ENCODE measurements at places on chromosomes 11 and 22.

DNA sequence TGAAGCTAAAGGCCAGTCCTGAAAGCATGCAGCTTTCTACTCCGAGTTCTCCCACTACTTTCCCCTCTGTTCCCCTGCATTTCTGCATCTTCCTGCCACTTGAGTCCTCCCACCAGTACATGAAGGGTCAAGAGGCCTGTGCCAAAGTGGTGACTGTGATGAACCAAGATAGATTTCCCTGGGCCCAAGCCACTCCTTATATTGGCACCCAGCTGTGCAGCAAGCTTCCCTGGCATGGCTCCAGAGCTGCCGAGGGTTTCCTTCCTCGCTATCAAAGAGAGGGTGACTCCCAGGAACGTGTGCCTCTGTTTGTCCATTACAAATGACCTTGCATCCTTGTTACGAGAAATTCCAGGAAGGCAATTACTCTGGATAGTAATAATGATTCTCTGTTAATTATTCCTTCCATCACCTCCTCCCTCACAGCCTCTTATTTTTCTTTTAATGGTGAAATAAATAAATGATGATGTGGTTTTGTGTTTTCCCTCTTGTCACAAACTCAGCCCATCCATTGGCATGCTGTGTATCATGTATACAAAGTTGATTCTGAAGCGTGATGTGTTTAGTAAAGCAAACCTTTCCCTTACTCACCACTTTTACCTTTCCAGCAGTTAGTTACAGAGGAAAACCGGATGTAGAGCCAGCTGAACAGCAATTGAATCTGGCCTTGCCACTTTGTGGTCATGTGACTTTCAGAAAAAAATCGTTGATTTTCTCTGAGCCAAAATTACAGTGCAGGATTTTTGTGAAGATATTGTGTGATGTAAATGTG lies 8.3 kb downstream of the SRSF8 start:
- DNase-seq: no peak

GRCh38 chr11:6360183-6360582 lies 30.1 kb upstream of the SMPD1 start:
- no peak for DNase-seq

GRCh38 chr22:32619614-32620426 lies 145.2 kb downstream of the FBXO7 start:
- DNase-seq: no peak

DNA sequence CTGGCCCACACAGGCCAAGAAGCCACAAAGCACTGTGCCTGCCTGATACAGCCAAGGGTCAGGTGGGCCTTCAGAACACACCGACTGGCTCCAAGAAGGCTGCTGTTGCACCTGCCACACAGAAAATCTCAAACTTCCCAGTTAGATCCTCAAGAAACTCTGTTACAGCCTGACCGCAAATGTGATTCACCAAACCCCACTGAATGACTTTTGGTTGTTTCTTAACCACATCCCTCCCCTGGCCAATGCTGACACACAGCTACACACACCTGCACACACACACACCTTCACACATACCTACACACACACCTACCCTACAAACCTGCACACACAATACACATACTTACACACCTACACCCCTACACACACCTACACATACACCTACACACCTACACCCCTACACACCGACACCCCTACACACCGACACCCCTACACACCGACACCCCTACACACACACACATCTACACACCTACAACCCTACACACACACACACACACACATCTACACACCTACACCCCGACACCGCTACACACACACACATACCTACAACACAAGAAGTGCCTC lies 31.5 kb downstream of the CDKN1C start:
- no peak for DNase-seq

DNA sequence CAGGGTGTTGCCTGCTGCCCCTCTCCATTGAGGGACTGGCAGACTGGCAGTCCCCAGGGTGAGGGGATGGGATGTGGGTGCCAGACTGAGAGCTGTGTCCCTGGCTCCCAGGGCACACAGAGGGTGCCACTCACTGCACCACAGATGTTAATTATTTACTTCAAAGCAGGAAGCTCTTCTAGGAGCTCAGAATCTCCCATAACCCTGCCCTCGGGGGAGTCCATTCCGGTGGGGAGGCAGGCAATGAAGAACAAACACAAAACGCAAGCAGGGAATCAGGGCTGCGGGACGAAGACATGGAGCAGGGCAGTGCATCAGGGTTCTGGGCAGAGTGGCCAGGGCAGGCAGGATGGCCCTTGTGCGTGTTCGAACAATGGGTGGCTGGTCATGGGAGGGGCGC lies 24.4 kb upstream of the FLRT1 start:
- no peak for DNase-seq

DNA sequence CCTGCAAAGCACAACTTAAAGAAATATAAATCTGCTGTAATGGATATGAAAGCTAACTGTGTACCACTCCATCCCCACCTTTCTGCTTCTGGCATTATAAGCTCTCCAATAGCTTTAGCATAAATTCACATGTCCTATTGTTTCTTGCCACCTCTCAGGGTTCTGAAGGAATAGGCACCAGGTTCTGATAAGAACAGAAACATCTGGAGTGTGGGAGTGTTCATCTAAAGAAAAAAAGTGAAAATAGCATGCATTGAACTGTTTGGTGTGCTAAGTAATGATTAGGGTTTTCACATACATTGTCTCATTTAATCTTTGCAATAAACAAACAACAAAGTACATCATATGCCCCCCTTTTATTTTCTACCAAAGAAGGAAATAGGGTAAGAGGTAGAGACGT lies 72.3 kb downstream of the FAM76B start:
- no peak for DNase-seq

DNA sequence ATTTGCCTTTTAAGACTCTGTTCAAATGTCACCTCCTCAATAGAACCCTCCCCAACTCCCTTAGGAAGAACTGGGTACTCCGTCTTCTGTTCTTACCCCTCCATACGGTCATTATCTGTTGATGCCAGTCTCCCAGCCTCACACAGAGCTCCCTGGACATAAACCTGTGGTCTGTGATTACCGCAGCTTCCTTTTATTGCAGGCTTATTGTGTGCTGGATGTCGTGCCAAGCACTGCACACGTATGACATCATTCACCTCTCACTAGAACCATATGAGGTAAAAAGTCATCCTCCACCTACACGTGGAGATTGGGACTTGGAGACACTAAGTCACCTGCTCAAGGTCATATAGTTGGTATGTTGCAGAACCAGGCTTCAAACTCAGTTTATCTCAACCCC lies 15.3 kb downstream of the PTPN5 start:
- DNase-seq: no peak

DNA sequence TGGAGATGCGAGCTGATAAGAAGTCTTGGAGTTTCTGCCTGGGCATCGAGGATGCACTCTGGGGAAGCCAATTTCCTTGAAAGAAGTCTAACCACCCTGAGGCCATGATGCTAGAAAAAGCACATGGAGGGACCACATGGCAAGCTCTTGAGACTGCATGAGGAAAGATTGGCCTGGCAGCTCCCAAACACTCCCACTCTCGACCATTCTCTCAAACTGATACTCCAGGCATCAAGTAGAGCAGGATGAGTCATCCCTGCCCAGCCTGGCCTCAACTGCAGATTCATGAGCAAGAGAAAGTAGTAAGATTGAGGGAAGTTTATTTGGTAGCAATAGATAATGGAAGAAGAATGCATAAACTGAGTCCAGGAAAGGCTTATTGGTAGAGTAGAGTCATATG lies 194.3 kb downstream of the KIF18A start:
- no peak for DNase-seq

GRCh38 chr11:75014129-75014528 lies 25.4 kb downstream of the NEU3 start:
- DNase-seq: no peak

DNA sequence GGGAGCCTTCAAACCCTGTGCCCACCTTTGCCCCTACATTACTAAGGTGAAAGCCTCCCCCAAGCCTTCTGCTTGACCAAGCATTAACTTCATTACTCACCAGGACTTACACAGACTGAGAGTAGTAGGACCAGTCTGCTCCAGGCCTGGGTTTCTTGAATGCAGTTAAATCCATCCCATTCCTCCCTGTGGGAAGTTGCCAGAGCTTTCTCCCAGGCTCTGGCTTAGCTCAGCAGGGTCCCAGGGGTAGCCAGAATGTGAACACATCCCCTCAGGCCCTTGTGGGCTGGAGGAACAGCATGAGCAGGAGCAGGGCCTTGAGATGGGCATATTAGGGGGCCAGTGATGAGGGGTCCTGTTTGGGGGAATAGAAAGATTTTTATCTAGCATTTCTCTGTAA lies 59.9 kb downstream of the RRM1 start:
- no peak for DNase-seq

- DNase-seq: no peak
Observed at GRCh38 chr11:71931245-71931602, 2.4 kb downstream of the RNF121 start.

DNA sequence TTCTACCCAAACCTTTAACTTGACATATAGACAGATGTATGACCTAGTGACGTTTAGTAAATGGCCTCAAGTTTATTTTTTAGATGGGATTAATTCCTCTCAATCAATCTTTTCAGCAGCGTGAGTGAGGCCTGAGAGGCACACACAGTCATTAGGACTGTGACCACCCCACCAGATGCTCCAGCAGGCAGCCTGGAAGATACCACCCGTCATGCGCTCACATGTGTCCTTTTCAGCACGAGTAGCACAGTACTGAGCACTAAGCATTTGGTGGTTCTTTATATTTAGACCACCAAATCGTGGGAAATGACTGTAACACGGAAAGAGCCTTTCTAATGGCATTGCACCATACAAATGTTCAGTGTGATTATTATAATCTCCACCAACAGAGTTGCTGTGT lies 354.6 kb upstream of the DDI1 start:
- no peak for DNase-seq

- DNase-seq: no peak
Observed at GRCh38 chr11:2549876-2550605, 105.2 kb downstream of the KCNQ1 start.

Data from T follicular helper cell (primary cell).